Renal cortex interstitium (tissue), 15 donors: ENCODE measurements at places on chromosomes 3 and 15. TPM values are rescaled to one million over a fixed set of nuclear protein-coding genes. Genes with fewer than 3 reads are reported as not detected.

DNA sequence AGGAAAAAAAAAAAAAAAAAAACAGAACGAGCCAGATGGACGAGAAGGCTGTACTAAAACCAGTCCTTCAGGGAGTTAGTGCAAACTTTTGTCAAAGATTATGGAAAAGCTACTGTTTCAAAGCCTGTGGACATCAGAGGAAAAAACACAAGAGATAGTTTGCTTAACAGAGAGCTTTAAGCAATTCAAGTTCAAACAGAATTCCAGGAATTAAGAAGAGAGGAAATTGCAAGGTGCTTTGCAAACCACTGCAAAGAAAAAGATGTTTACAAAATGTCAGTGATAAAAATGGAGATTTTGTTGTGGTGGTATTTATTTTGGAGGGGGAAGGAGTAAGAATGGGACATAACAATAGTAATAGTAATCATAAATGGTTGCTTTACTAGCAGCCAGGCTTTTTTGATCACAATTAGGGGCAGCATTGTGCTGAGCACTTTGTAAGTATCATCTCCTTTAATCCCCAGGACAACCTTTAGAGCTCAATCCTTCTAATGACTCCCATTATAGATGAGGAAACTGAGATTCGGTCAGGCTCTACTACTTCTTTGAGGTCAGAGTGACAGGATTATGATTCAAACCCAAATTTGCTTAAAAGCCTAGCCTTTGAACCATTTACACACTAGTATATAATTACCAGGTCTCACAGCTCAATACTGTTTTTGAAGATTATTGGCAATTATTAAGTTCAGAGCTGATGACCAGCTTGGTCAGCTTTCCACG, 22.4 kb upstream of the ARHGEF3 start:
- no peak for DNase-seq

- DNase-seq: no peak
Measured at GRCh38 chr3:29415482-29416223, 134.8 kb downstream of the RBMS3 start.

GRCh38 chr15:77457191-77457904, 36.7 kb downstream of the HMG20A start:
- no peak for DNase-seq

GRCh38 chr15:79299841-79300235, 11.1 kb upstream of the TMED3 start:
- no peak for DNase-seq

- DNase-seq: no peak
Measured at GRCh38 chr3:10574101-10574620, 68.8 kb upstream of the ATP2B2 start.

- DNase-seq: no peak
Measured at GRCh38 chr3:23659274-23659673, 146.5 kb upstream of the UBE2E1 start.

DNA sequence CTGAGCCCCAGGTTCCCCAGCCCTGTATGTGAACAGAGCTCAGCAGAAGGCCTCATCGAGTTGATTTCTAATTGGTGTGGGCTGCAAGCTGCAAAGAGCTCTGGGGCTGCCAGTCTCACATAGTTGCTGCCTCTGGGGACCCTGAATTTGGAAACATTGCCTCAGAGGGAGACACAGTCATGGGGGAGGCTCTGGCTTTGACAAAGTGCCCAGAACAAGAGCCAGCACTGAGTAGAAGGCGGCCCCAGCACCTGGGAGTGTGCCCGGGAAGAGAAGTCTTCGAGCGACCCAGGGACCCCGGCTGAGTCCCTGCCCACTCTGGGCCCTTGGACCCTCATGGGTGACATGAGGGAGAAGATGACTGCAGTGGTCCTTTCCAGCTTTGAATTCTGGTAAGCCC, 7.3 kb downstream of the NTRK3 start:
- DNase-seq: no peak

DNA sequence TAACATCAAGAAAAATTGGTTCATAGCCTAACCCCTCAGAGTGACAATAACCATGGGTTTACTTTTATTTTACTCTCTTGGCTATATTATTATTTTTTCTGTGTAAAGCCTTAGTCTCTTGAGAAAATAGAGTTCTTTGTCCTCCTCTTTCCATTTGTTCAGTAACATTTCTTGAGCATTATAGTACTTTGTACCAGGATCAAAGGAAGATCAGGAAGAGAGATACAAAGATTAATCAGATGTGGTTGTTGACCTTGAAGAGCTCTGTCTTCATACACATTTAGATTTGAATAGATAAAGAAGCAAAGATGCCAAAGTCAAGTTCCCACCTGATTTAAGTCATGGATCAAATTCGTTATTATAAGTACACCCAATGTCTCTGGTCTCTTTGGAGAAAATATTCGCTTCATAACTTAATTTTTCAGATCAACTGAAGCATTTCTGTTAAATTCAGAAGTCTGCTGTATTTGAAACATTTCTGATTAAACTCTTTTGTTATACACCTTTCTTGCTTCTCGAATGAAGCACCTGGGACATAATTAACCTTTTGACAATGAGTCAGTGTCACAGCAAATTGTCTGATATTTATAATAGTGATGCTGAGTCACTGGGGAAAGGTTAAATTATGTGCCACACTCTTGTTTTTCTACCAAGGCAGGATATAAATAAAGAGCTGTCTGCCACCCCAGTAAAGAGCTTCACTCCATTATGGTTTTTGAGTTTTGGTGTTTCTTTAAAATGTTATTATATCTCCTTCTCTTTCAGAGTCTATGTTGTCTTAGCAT, 100.2 kb downstream of the GHSR start:
- DNase-seq: no peak

GRCh38 chr3:40765884-40766283, 241.1 kb downstream of the ZNF621 start:
- DNase-seq: no peak

GRCh38 chr15:85947936-85948335, 131.7 kb upstream of the AGBL1 start:
- DNase-seq: no peak

DNA sequence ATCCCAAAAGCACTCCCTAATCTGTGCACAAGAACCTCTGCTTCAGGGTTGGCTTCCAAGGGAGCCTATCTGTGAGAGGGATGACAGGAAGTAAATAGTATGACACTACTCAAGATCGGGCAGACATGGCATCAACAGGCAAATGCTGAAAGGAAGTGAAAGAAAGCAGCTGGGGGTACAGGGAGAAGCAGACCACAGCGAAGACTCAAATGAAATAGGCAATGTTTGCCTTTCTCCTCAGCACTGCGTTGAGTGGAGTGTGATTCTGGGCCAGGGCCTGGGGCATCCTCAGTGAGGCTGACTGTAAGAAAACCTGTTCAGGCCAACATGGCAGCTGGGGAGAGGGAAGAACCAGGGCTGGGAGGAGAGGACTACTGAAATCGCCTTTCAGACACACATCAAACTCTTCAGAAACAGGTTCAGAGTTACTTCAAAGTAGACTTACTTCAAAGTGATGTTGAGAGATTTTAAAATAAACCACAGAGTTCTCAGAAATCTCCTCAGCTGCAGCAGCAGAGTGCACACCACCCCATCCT, 96.6 kb downstream of the SLC9A9 start:
- no peak for DNase-seq

DNA sequence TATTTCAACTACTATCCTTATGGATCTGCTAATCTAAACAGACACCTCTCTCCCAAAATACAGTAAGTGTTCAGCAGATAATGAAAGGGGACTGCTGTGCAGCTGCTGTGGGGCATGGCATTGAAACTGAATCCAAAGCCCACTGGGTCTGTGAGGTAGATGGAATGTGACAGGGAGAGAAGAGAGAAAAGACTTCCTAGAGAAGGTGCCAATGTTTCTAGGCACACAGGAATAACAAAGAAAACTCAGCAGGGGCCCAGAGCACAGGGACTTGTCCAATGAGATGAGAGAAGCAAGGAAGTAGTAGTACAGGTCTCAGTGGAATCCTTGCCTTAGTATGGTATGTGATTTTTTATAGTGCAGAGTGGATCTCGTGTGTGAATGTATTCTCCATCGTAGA, 457.8 kb downstream of the IL5RA start:
- DNase-seq: no peak

- no peak for DNase-seq
Measured at GRCh38 chr15:41794081-41794480, 19.8 kb downstream of the MAPKBP1 start.

DNA sequence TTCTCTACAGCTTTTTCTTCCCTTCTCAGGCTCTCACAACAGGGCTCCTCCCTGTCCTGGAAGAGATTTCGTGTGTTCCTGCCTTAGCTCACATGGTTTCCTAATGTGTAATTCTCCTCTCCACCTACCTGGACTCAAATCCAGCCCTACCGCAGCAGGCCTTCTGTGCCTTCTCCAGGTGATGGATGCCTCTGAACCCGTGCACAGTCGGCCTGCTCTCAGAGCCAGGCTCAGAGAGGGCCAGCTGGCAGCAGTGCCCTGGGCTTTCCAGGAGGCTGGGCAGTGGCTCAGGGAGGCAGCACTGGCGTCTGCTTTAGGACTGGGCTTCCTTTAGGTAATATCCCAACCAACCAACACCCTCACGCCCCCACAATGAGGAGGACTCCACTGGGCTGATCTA, 123.2 kb upstream of the TMC3 start:
- DNase-seq: no peak

DNA sequence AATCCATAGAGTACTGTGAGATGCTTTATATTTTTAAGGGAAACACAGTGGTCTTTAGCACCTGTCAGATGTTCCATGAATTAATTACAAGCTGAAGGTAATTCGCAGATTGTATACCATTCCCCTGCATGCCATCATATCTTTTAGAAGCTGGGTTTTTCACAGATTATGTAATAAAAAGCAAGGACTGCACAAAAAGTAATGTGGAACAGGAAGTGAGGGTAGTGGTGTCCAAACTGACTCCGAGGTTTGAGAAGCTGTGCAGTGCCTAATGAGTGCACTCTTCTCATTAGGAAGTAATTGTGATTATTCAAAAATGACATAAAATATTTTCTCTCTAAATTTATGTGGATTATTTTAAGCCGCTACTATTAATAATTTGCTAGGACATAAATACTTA, 123.2 kb downstream of the GOLIM4 start:
- no peak for DNase-seq

Gene TYRO3
- polyA plus RNA-seq: 139 TPM

Gene CX3CR1
- polyA plus RNA-seq: 1.7 TPM

Gene NDUFB5
- 177 TPM for polyA plus RNA-seq

Gene RAB43
- polyA plus RNA-seq: 8.1 TPM

Gene RTP1
- not detected for polyA plus RNA-seq

Gene CD47
- 60.9 TPM for polyA plus RNA-seq

Gene MYO5A
- polyA plus RNA-seq: 9.6 TPM
